Heart left ventricle (tissue), 16 donors: ENCODE measurements at places on chromosomes 6 and 20.
A peak's percentile ranks its signal among the peaks of the same experiment; 100 is the strongest.

DNA sequence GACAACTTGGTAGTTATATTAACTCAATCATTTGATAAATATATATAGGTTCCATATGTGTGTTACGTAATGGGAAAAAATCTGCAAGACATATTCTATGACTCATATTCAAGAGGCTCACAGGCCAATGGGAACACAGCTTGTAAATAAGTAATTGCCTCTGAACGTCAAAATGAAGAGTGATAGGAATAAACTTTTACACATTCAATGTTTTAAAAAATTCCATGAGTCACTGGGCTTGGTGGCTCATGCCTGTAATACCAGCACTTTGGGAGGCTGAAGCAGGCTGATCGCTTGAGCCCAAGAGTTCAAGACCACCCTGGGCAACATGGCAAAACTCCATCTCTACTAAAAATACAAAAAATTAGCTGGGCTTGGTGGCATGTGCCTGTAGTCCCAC is 209.4 kb upstream of the MCHR2 start:
- H3K4me1 ChIP-seq, result no peaks in the 10 kb centered on the region
- H3K4me3 ChIP-seq, result no peak overlapping the region
- H3K36me3 ChIP-seq, result no peaks in the 10 kb centered on the region
- no peaks in the 10 kb centered on the region for H3K27me3 ChIP-seq

GRCh38 chr6:26252077-26252472 is 112.9 kb upstream of the BTN3A2 start:
- H3K4me3 ChIP-seq, result peak overlapping the region; percentile 51
- H3K27me3 ChIP-seq, result peaks cover 62% of the 10 kb centered on the region
- DNase-seq, result no peak
- H3K36me3 ChIP-seq, result no peaks in the 10 kb centered on the region
- H3K27ac ChIP-seq, result no peak overlapping the region
- H3K4me1 ChIP-seq, result no peaks in the 10 kb centered on the region

DNA sequence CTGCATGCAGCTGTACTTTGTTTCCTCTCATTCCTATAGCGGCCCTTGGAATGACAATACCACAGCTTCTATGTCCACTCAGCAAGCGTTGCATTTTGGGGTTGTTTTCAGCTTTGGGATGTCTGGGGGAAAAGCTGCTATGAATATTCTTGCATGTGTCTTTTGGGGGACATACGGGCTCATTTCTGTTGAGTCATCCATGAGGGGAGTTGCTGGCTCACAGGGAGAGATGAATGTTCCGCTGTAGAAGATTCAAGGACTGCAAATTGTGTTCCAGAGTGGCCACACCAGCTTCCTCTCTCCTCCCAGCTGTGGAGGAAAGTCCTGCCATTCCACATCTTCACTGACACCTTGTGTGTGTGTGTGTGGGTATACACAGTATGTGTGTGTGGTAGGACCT is 43.3 kb downstream of the TGM2 start:
- H3K27ac ChIP-seq, result no peak overlapping the region

GRCh38 chr6:90934966-90935365 is 348.1 kb upstream of the MAP3K7 start:
- no peak overlapping the region for H3K4me3 ChIP-seq
- H3K4me1 ChIP-seq, result no peaks in the 10 kb centered on the region
- no peak overlapping the region for H3K27ac ChIP-seq
- H3K27me3 ChIP-seq, result no peaks in the 10 kb centered on the region

DNA sequence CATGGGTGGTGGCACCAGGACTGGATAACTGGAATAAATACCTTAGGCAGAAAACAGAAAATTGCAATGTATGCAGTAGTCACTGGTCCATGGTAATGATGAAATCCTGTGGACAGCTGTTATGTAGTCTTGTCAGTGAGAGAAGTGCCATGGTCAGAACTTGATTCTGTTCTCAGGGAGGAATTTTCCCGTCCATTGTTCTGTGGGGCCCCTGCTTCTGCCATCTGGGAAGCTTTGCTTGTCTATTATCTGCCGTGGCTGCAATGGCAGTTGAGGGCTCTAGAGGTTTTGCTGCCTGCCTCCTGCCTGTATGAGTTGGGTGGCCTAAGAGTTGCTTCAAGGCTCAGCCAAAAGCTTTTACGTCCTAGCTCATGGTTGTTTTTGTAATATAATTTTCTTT is 126.8 kb upstream of the SLC35B3 start:
- H3K4me3 ChIP-seq, result no peak overlapping the region
- H3K27me3 ChIP-seq, result no peaks in the 10 kb centered on the region
- DNase-seq, result no peak

GRCh38 chr6:10511477-10511876 is 9.7 kb upstream of the GCNT2 start:
- H3K4me3 ChIP-seq, result no peak overlapping the region
- H3K27me3 ChIP-seq, result no peaks in the 10 kb centered on the region
- peak overlapping the region; percentile 68 for H3K27ac ChIP-seq
- no peaks in the 10 kb centered on the region for H3K36me3 ChIP-seq

DNA sequence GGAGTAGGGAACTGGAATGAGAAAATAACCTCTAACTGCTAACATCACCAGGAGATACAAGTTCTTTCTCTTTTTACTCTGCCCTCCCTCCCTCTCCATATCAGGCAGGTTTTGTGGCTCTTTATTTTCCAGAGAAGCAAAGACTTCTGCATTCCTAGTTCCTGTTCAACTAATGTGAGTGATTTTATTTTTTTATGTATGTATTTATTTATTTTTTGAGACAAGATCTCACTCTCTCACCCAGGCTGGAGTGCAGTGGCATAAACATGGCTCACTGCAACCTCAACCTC is 6.0 kb upstream of the IER3 start:
- H3K27me3 ChIP-seq, result no peaks in the 10 kb centered on the region
- no peak for DNase-seq
- peak overlapping the region; percentile 97 for H3K27ac ChIP-seq
- peaks cover 24% of the 10 kb centered on the region for H3K4me1 ChIP-seq

DNA sequence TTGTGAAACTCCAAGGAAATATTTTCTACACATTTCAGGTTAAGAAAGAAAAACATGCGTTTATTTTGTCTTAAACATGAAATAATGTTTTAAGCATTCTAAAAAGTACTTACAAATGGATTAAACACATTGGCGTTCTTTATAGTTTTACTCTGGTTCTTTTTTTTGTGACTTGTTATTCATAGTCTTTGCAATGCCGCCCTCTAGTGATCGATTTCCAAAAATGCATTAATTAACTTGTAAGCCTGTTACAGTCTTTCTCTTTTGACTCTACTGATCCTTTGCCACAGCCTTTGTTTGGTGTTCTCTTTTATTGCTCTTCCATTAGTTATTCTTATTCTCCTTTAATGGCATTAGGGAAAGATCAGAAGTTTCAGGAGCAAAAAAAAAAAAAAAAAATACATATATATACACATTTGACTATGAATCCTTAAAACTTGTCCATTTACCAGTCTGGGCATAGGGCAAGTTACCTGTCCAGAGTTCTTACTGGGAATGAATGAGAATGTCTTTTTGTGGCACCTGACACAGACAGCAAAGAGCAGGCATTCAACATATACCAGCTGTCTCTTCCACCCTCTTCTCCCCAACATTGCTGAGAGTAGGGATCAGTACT is 59.9 kb downstream of the MACROD2 start:
- H3K27ac ChIP-seq, result no peak overlapping the region
- H3K27me3 ChIP-seq, result no peaks in the 10 kb centered on the region
- H3K4me1 ChIP-seq, result no peaks in the 10 kb centered on the region
- no peak for DNase-seq
- no peaks in the 10 kb centered on the region for H3K36me3 ChIP-seq
- no peak overlapping the region for H3K4me3 ChIP-seq

GRCh38 chr20:2887715-2888114 is 14.4 kb downstream of the PTPRA start:
- H3K36me3 ChIP-seq, result no peaks in the 10 kb centered on the region
- no peak for DNase-seq
- H3K27ac ChIP-seq, result no peak overlapping the region

DNA sequence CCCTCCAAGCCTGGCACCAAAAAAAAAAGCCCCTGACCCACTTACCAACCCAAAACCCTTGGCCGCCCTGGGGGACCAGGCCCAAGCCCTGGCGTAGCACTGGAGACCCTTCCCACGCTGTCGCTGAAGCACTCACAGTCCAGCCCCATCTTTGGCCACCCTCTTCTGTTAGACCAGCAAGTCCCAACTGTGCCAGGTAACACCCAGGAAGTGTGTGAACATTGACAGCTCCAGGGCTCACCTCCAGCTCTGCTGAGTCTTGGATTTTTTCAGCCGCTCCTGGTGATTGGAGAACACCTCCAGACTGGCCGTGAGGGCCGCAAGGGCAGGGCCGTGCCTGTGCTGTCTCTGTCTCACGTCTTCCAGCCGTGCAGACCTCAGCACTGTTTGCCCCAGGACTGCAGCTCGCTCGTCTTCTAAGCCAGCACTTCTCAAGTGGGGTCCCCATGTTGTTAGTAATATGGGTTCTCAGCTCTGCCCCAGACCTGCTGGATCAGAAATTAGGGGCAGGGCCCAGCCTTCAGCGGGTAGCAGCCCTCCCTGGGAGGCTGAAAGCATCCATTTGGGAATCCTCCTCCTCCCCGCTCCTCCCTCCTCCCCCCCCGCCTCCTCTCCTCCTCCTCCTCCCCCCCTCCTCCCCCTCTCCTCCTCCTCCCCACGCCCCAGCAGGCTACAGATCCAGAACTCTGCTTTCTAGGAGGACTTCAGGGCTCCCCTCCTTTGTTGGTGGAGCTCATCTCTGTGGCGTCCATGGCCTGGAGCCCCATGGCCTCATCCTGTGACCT is 18.1 kb downstream of the NPEPL1 start:
- DNase-seq, result no peak
- H3K4me1 ChIP-seq, result no peaks in the 10 kb centered on the region
- no peak overlapping the region for H3K4me3 ChIP-seq
- H3K27ac ChIP-seq, result no peak overlapping the region
- no peaks in the 10 kb centered on the region for H3K27me3 ChIP-seq

DNA sequence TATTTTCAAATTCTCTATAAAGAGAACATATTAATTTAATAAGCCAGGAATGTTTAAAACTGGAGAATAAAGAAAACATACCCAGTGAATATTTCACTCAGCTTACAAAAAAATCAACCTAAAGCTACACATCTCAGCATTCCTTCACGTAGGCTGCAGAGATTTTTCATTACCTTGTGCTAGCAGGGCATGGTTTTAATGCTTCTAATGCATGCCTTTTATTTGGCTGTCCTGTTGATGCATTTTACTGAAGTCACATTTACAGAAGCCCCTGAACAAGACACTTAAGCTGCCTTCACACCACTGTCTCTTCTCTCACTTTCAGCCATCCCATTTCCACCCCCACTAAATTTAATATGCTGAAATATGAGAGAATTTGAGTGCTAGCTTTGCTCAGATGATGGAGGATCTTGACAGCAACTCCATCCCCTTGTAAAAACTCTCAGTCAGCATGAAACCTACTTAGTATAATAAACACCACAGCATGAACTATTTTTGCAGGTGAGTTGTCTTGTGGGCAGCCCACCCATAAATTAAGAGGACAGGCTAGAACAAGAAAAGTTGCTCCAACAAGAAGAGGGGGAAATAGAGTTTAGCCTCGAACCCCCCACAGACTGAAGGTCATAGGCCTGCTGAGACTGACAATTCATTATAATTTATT is 159.4 kb downstream of the SIM1 start:
- no peak for DNase-seq
- no peaks in the 10 kb centered on the region for H3K36me3 ChIP-seq
- no peak overlapping the region for H3K27ac ChIP-seq
- H3K27me3 ChIP-seq, result no peaks in the 10 kb centered on the region
- no peaks in the 10 kb centered on the region for H3K4me1 ChIP-seq

DNA sequence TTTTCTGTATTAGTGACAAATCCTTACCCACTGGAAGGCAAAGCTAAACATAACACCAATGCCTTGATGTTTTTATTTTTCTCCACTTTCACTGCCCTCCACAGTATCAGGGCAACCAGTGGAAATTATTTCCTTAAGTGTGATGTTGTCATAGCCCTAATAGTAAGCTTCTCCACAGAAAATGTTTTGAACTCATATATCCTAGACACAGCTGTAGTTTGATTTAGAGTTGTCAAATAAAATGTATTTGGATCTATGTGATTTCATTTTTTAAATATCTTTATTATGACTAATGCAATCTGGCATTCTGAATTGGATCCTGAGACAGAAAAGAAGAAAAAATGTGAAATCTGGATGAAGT is 70.9 kb upstream of the UFL1 start:
- no peak overlapping the region for H3K4me3 ChIP-seq
- H3K27ac ChIP-seq, result no peak overlapping the region
- DNase-seq, result no peak
- H3K27me3 ChIP-seq, result no peaks in the 10 kb centered on the region
- H3K4me1 ChIP-seq, result no peaks in the 10 kb centered on the region

DNA sequence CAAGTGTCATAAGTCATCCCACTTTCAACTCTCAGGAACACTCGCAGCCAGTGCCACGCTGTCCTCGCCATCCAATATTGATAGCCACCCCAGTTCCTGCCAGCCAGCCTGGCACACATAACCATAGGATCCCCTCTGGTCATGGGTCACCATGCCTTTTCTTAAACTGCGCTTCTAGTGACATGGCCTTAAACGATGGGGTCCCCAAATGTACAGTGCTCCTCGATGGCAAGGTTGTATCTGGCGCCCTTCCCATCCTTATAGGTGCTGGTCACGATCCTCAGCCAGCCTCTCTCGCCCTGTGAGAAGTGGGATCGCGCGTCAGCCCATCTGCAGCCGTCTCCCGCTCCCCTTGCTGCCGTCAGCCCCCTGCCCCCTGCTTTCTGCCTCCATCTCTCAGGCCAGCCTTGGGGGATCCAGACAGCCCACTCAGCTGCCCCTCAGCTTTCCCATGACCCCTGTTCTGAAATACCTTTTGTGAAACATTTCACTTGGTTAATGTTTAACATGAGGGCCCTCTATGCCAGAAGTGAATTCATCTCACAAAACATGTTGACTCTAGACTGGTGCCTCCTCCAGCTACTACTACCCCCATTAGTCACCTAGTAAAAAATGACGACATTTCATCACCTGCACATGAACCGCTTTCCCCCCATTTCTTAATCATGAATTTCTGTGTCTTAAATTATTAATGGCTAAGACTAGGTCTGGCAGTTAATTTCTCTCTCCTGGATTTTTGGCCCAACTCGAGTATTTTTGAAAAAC is 11.4 kb downstream of the CTSZ start:
- H3K4me3 ChIP-seq, result no peak overlapping the region
- no peaks in the 10 kb centered on the region for H3K4me1 ChIP-seq
- H3K27me3 ChIP-seq, result no peaks in the 10 kb centered on the region
- no peak for DNase-seq

DNA sequence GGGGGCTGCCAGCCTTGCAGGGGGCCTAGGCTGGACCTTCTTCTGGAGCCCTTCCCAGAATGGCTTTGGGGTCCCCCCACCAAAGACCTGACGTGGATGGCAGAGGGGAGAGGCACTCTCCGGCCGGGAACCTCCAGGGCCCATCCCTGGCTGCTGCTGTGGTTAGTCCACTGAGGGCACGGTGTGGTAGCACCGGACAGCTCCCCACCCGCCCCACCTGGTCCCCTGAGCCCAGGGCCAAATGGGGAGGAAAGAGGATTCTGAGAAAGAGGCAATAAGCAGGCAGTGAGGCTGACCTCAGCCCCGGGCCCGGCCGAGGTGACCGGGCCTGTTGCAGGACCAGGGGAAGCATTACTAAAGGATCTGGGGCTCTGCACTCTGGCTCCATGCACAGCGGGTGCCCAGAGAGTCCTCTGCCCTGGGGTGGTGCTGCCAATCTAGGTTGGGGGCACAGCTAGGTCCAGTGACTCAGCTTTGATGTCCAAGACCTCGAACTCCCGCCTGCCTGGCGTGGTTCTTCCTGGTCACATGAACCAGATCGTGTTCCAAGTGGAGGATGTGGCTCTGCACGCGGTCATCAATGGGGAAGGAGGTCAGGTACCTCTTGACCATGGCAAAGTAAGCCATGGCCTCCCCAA is 2.2 kb downstream of the CENPB start:
- no peak overlapping the region for H3K4me3 ChIP-seq
- no peaks in the 10 kb centered on the region for H3K27me3 ChIP-seq
- H3K36me3 ChIP-seq, result no peaks in the 10 kb centered on the region
- peak; percentile 58 for DNase-seq
- peaks cover 14% of the 10 kb centered on the region for H3K4me1 ChIP-seq
